ENCODE measurements at places on chromosomes 5 and 9.

DNA sequence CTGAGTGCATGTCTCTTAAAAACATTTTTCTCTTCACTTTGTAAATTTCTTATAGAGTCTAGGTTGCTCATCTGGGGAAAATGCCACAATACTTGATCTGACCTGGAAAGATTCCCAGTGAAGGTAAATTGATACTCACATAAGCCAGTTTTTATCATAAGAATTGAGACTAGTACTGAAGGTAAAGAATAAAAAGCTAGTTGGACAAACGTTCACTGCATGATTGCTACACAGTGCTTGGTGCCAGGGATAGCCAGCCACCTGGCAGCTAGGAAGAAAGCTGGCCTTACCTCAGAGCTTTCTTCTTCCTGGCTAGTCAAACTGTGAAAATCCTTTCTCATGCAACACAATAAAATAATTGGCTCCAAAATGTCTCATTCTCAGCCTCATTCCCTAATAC, 77.1 kb downstream of the MUSK start:
- DNase-seq: no peak

- DNase-seq: no peak
Measured at GRCh38 chr9:124290053-124290591, 32.4 kb downstream of the NEK6 start.

DNA sequence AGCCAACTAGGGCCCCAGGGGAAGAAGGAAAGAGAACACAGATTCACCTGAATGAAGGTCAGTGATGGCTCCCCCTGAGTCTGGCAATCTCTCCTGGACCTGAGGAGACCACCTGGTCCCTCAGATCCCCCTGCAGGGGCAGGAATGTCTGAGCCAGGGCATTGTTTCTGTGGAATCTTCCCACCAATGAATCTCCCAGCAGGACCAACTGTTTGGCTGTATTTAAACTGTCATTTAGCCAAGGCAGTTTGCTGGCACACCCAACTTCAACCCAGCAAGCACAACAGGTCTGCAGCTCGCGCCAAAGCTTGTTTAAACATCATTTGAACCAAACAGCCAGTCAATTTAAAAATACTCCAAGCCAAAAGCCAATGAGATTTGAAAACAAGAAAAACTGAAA, 92.6 kb downstream of the SH3TC2 start:
- peak; percentile 45 for DNase-seq

DNA sequence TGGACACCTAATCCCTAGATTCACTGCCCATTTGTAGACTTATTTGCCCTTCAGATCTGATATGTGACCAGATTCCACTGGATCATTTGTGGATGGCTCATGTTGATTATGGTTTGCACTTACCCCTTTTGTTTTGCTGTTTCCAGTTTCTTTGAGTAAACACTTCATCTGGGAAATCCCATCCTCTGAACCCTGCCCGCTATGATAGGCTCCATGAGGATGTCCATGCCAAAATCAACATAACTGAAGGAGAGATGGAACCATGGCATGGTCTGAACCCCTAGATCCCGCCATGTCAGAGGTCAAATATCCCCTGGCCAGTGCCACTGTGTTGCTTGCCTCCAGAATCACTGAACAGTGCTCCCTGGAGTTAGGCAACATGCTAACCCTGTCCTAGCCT, 11.7 kb upstream of the FEM1C start:
- DNase-seq: no peak

- DNase-seq: no peak
Measured at GRCh38 chr5:156922207-156922792, 40.7 kb downstream of the TIMD4 start.

GRCh38 chr5:143442385-143442784, 38.9 kb upstream of the NR3C1 start:
- peak; percentile 63 for DNase-seq

DNA sequence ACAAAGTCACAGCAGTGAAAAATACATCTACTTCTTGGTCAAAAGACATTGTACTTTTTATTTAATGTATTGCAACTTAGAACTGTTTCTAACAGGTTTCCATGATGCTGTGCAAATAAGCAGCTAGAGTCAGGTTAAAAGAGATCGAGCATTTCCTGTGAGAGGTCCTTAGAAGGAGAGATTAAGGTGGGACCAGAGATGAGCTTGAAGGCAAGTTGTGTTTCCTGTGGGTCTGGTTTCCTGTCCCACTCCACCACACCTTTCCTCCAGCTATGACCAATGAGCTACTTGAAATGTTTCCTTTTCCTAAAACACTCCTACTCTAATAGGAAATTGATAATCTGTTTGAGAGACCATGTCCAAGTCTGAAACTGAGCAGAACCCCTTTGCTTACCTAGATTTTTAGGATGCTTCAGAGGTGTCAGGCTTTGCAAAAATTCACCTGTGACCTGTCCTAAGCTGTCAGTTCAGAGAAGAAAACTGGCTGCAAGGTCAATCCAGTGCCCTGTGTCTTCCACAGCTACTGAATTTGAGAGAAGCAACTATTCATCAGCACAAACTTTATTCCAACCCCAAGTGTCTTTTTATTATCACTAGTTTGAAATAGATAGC, 13.1 kb upstream of the RLN1 start:
- no peak for DNase-seq

Measured in AG20443 (cell line).